ENCODE measurements at places on chromosomes 1 and 21.

GRCh38 chr1:232473324-232473723, 156.6 kb downstream of the SIPA1L2 start:
- DNase-seq: no peak

- no peak for DNase-seq
Observed at GRCh38 chr1:247241691-247242090, 14.2 kb upstream of the VN1R5 start.

- DNase-seq: no peak
Observed at GRCh38 chr1:239831577-239832355, 259.9 kb upstream of the FMN2 start.

GRCh38 chr1:8422510-8423268, 104.8 kb downstream of the SLC45A1 start:
- no peak for DNase-seq

DNA sequence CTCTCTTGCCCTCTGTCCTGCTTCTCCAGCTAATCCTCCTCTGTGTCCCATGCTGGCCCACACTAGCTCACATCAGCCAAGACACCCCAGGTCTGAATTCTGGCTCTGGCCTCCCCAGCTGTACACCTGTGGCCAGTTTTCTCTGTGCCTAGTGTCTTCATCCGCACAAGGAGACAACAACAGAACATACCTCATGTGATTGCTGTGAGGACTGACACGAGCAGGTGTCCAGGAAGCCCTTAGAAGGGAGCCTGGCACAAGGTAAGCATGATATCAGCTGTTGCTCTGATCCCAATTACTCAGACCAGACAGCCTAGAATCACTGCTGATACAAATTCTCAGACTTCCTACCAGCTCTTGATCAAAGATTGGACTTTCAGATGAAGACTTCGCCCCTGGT, 71.2 kb upstream of the GJB5 start:
- DNase-seq: no peak

- no peak for DNase-seq
Observed at GRCh38 chr1:79188337-79188736, 181.8 kb upstream of the ADGRL4 start.

DNA sequence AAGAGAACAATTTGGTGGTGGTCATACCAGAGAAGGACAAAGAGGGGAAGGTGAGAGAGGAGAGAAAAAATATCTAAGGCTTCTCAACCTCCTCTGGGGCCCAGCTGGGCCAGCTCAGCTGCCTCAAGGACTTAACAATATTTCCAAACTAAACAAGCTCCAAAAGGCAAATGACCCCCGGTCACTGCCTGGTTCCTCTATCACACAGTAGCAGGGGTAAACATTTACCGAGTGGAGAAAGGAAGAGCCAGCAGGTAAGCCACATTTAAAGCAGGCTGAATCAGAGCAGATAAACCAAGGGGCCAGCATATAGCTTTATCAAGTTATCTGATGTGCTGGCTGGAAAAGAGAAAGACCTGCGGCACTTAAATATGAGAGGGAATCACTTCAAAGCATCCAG, 102.1 kb downstream of the KCND3 start:
- DNase-seq: no peak

- no peak for DNase-seq
Observed at GRCh38 chr1:228511546-228512445, 24.6 kb downstream of the RNF187 start.

DNA sequence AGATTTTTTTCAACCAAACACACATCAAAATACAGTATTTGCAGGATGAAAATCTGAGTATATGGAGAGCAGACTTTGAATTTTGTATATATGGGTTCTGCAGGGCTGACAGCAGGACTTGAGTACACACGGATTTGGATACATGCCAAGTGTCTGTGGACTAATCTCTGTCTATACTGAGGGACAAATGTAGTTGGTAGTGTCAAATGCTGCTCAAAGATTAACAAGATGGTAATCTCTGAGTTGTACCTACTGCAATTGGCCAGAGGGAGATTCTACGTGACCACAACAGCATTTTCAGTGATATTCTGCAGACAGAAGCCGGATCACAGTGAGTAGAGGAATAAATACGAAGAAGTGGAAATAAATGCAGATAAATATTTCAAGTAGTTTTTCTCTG, 43.4 kb downstream of the SHCBP1L start:
- DNase-seq: no peak

- no peak for DNase-seq
Observed at GRCh38 chr1:13764588-13765332, 64.8 kb downstream of the PRDM2 start.

DNA sequence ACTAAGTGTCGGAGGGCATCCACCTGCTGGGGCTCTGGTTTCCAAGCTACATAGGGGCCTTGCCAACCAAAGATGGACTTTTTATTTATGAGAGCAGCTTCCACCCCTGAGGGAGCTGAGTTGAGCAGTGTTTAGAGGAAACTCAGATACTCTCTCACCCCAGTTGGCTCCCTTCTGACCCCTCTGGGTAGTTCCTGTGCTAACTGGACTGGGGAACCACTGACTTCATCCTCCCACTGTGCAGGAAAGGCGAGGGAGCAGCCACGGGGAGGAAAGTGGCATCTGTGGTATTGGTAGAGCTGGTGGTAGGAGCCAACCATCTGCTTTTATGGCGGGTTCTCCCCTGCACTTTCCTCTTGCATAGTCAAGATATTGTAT, 70.4 kb downstream of the MPZL1 start:
- no peak for DNase-seq

DNA sequence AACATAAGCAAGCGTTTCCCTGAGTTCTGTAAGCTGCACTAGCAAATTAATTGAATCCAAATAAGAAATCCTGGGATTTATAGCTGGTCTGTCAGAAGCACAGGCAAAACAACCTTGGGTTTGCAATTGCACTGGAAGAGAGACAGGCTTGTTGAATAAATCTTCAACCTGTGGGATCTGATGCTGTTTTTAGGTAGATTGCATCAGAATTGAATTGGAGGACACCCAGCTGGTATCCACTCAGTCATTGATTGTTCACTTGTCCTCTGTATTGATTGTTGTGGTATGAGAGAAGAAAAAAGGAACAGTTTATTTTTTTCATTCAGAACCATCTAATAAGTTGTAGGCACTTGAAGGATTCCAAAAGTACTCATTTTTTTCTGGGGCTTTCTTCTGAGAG, 497.4 kb downstream of the SIPA1L2 start:
- DNase-seq: no peak

DNA sequence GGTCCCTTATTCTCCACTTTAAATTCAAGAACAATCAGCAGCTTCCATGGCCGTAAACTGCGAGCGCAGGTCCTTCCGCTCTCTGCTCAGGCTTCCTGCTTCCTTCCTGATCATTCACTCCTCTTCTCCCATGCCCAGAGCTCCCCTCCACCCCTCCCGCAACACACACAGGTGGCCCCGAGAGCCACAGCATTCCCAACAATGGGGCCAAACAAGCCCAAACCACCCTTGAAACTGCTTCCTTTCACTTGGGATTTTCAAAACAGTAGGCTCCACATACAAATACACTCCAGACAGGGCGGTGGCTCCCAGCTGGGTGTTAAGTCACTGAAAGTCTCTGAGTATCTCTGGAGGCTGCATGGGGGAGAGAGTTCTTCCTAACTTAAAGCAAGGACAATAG, 11.4 kb downstream of the FAM89A start:
- no peak for DNase-seq

- no peak for DNase-seq
Observed at GRCh38 chr1:170604889-170605288, 59.0 kb upstream of the PRRX1 start.

DNA sequence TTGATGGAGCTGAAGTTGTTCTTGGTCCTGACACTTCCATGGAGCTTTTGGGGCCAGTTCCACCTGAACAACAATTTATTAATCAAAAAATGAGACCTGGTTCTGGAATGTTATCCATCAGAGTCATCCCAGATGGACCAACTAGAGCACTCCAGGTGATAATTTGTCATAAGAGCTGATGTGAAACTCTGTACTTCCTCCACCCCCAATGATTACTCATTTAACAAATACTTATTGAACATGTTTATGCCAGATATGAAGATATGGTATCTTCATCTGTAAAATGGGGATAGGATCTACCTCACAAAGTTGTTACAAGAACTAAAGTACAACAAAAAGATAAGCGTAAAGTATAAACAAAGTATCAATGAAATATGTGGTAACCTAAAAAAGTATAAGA, 153.2 kb downstream of the VPS13D start:
- DNase-seq: no peak
